Kasumi-1 (cell line): ENCODE measurements at places on chromosomes 3 and 15.

GRCh38 chr15:85619992-85620689 is 174.6 kb downstream of the KLHL25 start:
- no peak for DNase-seq

- DNase-seq, result no peak
These were observed 238.1 kb upstream of the STT3B start for GRCh38 chr3:31294430-31295149.

DNA sequence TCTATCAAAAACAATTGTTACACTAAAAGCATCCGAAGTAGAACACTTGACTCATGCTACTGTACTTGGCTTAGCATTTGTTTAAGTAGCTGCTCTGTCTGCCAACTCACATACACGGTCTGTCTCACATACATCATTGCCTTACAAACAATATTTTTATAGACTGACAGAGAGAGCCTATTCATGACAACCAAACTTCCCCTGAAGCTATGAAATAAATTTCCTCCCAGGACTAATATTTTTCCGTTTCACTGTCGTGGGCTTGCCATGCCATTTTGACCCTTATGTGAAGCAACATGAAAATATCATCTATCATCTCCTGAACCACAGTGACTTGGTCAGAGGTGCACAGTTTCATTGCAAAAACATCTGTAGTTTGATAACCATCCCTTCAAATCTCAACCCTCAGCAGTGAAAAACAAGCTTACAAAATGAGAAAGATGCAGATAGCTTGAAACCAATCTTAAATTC is 66.5 kb upstream of the PYGO1 start:
- DNase-seq, result no peak

- no peak for DNase-seq
These were observed 16.6 kb downstream of the AQP9 start for GRCh38 chr15:58154769-58155168.

- DNase-seq, result no peak
These were observed 123.2 kb downstream of the RTP4 start for GRCh38 chr3:187491371-187491770.

DNA sequence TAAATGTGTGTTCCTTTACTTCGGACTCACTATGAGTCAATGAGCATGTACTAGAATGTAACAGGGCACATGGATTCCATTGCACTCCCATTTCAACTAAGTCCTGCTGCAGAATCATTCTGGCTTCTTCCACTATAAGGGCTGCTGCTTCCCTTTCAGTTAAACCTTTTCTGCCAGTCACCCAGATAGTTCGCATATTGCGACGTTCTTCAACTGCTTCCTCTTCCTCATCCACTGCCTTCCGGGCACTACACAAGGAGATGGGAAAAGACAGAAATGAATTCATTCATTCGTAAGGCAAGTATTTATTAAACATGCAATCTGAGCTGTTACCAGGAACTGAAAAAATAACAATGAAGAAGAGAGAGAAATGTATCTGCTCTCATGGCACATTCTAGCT is 55.6 kb downstream of the POLQ start:
- DNase-seq, result peak; percentile 6

DNA sequence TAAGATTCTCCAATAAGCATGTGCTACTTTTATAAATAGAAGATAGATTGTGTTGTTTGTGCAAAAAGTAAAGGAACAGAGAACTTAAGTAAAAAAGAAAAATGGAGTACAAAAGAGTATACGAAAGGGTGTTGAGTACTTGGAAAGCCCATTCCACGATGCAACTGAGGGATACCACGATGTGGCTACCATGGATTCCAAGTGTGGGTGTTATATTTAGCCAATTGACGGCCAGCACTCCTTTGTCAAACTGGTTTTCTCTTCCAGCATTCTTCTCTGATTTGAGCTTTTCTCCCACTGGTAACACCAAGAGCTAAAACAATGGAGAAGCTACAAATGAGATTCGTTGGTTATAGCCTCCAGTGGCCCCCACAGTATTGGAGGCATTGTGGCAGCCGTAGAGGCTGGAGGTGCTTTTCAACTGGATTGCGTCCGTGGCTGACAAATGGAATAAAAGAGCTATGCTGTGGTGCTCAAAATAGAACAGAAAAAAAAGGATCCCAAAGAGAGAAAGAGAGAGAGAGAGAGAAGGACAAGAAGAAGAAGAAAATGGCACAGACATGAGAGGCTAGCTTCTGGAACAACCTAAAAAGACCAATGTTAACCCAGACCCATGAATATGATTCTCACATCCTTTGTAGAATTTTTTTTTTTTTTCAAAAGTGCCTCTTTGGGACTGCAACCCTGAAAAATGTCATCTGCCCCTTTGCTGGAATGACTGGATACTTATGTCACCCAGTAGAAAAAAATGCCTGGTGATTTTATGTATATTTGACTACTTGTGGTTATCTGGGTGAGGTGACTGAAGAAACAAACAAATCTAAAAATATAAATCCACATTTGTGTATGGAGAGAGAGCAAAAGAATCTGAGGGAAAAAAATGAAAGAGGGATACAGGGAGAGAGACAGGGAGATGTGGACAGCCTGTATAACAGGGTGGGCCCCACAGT is 345.1 kb downstream of the RORA start:
- no peak for DNase-seq

DNA sequence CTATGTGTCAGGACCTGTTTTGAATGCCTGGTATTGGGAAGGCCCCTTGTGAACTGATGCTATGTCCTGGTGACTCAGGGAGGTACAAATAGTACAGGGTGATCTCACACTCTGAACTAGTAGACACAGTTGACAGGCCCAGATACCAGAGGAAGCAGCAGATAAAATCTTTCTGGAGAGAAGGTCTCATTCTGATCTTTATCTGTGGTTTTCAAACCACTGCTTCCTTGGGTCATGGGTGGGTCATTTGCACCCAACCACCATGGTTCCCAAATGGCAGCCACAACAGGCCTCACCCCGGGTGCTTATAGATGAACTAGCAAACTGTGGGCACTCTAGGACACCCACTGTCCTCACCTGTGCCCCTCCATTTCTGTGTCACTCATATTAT is 43.4 kb downstream of the PXYLP1 start:
- DNase-seq, result no peak

DNA sequence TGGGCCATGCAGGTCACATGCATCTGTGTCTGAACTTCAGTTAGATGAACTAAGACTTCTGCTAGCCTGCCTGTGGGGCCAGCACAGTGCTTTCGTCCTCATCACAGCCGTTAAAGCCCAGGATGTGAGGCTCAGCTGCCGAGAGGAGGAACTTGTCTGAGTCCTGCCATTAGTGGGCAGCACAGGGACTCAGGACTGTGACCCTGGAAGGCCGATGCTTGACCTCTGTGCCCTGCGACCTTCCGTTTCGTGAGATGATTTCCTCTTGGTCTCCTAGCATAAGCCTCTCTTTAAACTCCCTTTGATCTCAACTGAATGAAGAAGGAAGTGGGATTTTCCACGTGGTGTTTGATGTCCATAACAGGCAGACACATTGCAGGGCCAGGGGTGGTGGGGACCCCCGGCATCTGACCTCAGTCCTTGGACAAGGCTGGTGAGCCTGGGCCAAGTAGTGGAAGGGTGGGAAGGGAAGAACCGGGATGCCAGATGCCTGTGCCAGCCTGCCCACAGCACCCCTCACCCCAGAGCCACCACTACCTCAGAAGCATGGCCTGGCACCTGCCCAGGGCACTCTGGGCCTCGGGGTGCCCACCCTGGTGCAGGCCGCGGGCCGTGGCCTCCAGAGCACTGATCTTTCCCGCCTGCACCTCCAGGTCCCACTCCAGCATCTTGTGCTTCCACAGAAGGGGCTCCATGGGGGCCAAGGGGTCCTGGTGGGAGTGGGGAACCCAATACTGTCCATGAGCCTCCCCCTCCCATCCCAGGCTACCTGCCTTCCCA is 21.6 kb downstream of the PLA2G4B start:
- no peak for DNase-seq

DNA sequence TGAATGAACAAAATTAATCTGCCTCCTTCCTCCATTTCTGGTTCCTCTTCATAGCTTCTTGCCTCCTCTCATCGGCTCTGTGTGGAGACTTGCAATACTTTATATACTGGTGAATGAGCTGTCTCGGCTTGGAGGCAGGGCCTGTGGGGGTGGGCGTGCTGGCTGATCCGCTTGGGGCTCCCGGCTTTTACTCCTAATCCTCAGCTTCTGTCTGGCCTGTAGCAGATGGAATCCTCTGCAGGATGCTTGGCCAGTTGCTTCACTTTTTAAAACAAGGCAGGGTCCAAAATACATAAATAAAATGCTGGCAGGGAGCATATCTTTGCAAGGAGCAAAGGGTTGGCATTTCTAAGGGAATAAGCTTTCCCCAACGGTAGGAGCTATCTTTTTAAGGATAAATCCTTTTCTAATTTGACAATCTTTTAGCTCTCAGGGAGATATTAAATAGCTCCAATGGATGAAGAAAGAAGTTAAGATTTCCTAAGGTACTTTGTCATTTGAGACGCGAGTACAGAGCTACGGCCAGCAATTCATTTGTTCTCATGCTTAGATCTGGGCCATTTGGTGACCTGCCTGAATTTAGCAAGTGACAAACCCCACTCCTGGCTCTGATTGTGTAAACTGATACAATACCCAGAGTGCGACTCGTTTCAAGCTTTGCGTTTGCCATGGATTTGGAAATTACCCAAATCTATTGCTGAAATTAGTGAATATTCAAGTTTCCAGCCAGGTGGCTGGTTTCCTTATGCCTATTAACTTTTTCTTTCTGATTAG is 18.9 kb downstream of the SV2B start:
- DNase-seq, result no peak

DNA sequence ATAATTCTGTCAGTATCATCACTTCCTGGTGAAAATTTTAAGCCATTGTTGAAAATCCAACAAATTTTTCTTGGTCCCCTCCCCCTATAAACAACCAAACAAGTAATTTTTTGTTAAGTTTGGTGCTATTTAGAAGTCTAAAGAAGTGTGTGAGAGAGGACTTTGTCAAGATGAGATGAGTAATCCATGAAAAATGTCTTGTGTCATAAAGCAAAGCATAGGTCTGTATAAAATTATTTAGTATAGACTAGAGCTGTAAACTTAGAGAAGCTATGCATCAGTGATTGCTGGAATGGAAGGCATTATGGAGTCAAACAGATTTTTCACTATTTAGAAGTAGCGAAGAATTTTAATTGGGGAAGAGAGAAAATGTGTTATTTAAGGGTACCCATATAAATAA is 31.4 kb downstream of the MAPK6 start:
- no peak for DNase-seq

DNA sequence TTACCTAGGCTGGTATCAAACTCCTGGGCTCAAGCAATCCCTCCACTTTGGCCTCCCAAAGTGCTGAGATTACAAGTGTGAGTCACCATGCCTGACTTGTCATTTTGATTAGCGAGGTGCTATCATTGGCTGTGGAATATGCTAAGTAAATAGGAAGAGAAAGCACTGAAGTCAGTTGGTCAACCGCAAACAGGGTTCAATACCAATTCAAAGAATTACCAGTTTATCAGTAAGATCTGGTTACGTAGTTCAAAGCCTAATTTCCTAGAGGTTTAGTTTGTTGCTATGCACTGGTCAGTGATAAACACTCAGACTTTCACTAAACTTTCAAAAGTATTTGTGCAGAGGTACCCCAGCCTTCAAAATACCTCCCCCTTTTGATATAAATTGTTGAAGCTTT is 29.5 kb downstream of the GLB1 start:
- DNase-seq, result no peak

DNA sequence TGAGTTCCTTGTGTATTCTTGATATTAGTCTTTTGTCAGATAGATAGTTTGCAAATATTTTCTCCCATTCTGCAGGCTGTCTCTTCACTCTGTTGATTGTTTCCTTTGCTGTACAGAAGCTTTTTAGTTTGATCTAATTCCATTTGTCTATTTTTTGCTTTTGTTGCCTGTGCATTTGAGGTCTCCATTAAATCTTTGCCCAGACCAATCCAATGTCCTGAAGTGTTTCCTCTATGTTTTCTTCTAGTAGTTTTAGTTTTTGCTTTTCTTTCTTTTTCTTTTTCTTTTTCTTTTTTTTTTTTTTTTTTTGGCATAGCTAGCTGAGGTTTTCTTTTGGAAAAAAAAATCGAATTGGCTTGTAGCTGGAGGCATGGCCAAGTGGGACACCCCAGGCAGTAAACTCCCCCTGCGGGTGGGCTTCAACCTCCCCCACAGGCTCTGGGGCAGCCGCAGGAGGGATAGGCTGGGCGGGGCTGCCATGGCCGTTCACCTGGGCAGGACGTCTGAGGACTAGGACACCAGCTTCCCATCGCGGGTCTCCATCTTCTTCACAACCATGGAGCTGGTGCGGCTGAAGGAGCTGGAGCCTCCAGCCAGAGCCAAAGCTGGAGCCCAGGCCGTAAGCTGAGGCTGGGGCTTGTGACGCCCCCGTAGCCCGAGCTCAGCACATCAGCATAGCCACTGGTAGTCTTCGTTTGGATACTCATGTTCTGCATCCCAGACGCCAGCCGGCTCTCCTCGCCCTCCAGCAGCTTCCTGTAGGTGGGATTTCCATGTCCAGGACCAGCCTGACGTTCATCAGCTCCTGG is 16.2 kb upstream of the PSTPIP1 start:
- DNase-seq, result no peak

GRCh38 chr15:81291916-81292522 is 31.9 kb downstream of the STARD5 start:
- no peak for DNase-seq

DNA sequence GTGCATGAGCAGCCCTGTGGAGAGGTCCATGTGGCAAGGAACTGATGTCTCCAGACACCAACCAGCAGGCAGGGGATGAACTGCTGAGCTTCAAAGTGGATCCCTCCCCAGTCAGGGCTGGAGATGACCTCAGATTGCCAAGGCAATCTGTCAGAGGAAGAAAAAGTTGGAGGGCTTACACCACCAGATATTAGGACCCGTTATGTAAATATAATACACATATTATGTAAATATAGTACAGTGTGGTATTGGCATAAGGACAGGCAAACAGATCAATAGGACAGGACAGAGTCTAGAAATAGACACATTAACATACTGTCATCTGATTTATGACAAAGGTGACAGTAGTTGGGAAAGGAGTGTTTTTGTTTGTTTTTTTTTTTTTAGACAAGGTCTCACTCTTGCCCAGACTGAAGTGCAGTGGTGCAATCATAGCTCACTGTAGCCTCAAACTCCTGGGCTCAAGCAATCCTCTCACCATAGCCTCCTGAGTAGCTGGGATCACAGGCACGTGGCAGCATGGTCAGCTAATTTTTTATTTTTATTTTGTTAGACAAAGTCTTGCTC is 18.0 kb upstream of the RAB7A start:
- DNase-seq, result no peak

GRCh38 chr3:186362988-186363387 is 954 bp upstream of the DGKG start:
- DNase-seq, result no peak

GRCh38 chr15:58865425-58865880 is 68.0 kb downstream of the SLTM start:
- DNase-seq, result peak; percentile 25
